ENCODE measurements at places on chromosomes 7 and 10. TPM values are rescaled to one million over a fixed set of nuclear protein-coding genes. Genes with fewer than 3 reads are reported as not detected.
A peak's percentile ranks its signal among the peaks of the same experiment; 100 is the strongest.

Gene C7orf33
- total RNA-seq: not detected

DNA sequence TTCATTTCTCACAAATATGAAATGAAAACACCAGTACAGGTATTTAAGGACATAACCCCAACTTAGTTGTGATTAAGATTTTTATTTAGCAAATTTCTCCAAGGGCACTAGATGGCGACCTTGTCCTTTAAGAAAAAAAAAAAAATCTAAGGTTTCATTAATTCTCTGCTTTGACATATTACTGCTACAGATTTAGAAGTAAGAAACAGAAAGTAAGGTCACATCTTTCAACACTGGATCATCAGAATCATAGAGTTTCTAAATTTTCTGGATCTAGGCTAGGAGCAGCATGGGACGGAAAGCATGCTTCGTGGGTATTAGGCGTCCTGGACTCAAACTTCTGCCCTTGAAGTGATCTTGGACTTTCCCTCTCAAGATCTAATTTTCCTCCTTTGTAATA, 85.5 kb upstream of the PRKG1 start:
- DNase-seq: no peak

DNA sequence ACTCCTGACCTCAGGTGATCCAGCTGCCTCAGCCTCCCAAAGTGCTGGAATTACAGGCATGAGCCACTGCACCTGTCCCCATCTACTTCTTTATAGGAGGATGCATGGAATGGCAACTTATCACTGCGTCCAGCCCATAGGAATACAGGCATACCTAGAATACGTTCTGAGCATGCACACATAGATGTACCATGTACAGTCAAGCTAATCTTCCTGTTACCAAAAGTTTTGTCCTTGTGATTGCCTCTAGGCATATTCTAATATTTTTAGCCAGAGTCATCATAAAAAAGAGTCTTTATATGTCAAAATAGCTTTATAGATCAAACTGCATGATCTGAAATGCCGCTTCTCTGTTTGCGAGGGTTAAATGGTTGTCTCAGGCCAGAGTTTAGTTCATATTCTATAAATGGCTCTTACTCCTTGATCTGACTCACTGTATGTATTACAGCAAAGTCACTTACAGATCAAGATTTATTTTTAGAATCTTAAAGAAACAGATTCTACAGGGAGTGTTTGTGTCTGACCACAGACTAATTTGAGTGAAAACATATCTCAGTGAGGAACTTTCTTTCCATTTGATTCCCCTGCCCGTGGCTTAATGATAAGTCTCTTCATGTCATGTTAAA, 210.9 kb downstream of the CREB5 start:
- no peak for DNase-seq

- DNase-seq: peak; percentile 19
Measured at GRCh38 chr10:62779487-62780248, 24.9 kb upstream of the ADO start.

GRCh38 chr10:117569610-117570390, 27.3 kb downstream of the EMX2 start:
- no peak for DNase-seq

- DNase-seq: no peak
Measured at GRCh38 chr7:50728184-50728583, 54.5 kb downstream of the GRB10 start.

Gene C10orf95
- 3.2 TPM for total RNA-seq

DNA sequence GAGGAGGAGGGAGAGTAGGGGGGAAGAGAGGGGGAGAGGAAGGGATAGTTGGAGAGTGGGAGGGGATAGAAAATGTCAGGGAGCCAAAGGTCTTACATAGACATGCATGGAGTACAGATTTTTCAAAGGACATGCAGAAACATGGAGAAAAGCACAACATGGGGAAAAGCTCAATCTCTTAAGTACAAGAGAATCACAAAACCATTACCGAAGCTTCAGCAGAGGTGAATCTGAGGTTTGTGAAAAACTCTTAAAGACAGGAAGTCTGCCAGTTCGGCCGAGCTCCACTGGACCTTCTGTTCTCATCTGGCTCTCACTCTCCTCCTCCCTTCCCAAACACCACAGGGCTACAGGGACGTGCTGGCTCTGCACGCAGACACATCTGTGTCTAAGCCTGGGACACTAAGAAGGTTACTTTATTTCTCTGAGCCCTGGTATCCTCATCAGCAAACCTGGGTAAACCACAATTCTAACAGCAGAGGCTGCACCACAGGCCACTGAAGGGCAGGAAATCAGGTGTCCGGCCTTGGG, 133.9 kb downstream of the COBL start:
- DNase-seq: no peak

Gene PNLIP
- total RNA-seq: not detected
